ENCODE measurements at places on chromosomes 2 and 18. TPM values are rescaled to one million over a fixed set of nuclear protein-coding genes. Genes with fewer than 3 reads are reported as not detected.

Gene SLC30A3
- total RNA-seq: under 0.01 TPM

- DNase-seq: no peak
These were observed 107.2 kb upstream of the PARD3B start for GRCh38 chr2:204437815-204438756.

Gene MOGAT1
- total RNA-seq: not detected

Gene STAT4
- 0.51 TPM for total RNA-seq

DNA sequence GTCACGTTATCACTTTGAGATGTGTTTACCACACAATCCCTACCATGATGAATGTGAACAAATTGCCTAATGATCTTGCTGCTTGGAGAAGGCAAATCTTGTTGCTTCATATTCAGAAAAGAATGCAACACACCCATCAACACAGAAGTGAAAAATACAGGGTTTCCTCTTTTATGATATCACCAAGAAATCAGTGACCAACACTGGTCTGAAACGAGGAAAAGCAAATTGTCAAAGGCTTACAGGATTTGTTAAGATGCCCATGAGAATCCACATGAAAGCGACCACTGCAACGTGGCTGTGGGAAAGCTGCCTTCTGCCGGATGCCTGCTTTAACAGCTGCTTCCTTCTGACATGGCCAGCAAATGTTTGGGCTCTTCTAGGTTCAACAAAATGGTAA is 397.6 kb upstream of the LRATD1 start:
- DNase-seq: no peak

DNA sequence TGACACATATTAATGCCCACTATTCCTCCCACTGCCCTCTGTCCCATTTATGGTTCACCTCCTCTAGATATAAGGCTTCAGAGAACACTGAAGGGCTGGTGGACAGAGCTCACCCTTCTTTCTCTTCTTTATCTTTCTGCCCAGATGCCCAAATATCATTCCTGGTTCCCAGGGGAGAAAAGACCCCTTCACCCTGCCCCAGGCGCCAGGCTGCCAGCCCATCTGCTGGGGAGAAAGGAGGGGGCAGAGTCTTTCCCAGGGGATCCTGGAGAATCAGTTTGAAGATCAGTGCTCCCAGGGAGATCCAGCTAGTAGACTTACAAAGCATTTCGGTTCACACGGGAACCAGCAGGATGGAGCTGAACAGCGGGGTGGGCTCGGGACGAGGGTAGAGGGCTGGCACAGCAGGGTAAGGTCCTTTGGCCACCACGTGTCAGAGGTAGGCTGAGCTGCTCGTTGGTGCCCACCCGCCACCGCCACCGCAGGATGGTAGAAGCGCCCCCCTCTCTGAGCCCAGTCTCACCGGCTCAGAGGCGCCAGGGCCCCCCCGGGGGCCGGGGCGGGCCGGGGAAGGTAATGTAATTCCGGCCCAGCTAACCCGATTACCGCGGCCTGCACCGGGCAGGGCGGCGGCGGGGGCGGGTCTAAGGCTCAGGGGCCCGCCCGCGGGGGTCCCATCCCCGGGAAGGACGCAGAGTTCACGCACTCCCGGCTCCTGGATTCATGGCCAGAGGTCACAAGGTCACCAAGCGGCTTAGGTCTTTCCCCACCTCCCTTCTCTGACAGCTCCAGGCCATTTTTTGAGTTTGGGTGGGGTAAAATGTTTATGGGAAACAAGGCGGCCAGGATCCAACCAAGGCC is 1.3 kb upstream of the TLX2 start:
- DNase-seq: no peak

Gene CNGA3
- total RNA-seq: under 0.01 TPM

Measured in fibroblast of lung (primary cell).